ENCODE measurements at places on chromosomes 16 and 17. TPM values are rescaled to one million over a fixed set of nuclear protein-coding genes. Genes with fewer than 3 reads are reported as not detected.

- no peak for DNase-seq
These were observed 9.2 kb upstream of the GLIS2 start for GRCh38 chr16:4306470-4307214.

- no peak for DNase-seq
These were observed 283.1 kb downstream of the SEC14L1 start for GRCh38 chr17:77423589-77424451.

GRCh38 chr17:57902117-57902799, 52.4 kb upstream of the MRPS23 start:
- no peak for DNase-seq

CLN3 gene
- 50.0 TPM for polyA plus RNA-seq

NRN1L gene
- polyA plus RNA-seq, result 1.2 TPM

- no peak for DNase-seq
These were observed 691.6 kb downstream of the WWOX start for GRCh38 chr16:78791011-78791410.
